ENCODE measurements at places on chromosomes 3 and 15. TPM values are rescaled to one million over a fixed set of nuclear protein-coding genes. Genes with fewer than 3 reads are reported as not detected.

DNA sequence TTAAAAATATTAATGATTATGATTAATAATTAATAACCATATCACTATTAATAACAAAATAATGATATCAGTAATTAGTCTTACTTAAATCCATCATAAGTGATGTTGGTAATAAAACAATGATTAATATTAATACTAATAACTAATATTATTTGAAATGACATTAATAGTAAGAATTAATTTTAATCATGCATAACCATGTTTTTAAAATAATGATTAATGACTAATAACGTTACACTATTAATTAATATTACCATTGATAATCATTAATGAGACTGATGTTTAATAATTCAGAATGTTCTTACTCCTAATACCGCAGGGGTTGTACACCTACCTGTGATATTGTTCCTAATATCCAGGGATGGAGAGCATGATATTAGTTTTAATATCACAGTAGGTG, 53.4 kb upstream of the FRG2C start:
- H3K27me3 ChIP-seq: peaks cover 4% of the 10 kb centered on the region
- no peak for DNase-seq
- no peaks in the 10 kb centered on the region for H3K36me3 ChIP-seq
- no peak overlapping the region for H3K27ac ChIP-seq
- H3K4me1 ChIP-seq: no peaks in the 10 kb centered on the region
- no peak overlapping the region for H3K4me3 ChIP-seq

GRCh38 chr15:32873284-32874114, 155.7 kb downstream of the GREM1 start:
- no peaks in the 10 kb centered on the region for H3K36me3 ChIP-seq
- no peaks in the 10 kb centered on the region for H3K4me1 ChIP-seq
- no peaks in the 10 kb centered on the region for H3K27me3 ChIP-seq
- no peak overlapping the region for H3K4me3 ChIP-seq

DNA sequence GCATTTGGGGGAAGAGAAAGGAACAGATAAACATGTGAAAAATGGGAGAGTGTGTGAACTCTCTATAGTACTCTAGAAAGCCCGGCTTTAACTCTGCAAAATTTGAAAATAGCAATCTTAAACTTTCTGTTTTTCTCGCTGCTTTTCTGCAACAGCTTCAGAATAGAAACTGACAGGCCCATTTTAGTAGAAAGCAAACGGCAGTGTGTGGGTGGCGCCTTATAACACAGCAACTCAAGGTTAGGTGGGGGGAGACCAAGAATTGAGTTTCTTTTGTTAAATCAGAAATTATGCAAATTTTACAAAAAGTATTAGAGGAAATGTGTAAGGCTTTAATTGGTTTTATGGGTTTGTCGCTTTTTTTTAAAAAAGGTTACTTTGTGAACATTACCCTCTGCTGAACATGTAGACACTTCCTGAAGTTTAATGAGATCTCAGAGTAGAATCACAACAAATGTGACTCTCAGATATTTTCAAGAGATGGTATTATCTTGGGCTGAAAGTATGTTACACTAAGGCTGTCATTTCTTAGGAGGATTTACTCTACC, 107.0 kb downstream of the PTPRG start:
- no peaks in the 10 kb centered on the region for H3K36me3 ChIP-seq
- H3K4me1 ChIP-seq: no peaks in the 10 kb centered on the region
- no peak overlapping the region for H3K27ac ChIP-seq
- no peak for DNase-seq
- H3K27me3 ChIP-seq: no peaks in the 10 kb centered on the region

DNA sequence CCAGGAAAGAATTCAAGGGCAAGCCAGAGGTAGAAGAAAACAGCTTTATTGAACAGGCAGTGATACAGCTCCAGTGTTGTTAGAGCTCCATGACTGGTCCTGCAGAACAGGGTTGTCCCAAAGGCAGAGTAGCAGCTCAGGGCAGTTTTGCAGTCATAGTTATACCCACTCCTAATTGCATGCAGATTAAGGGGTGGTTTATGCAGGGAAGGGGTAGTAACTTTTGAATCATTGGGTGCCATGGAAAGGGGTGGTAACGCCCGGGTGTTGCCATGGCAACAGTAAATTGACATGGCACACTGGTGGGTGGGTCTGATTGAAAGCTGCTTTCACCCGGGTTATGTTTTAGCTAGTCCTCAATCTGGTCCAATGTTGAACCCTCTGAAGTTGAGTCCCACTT, 9.7 kb upstream of the RAB6B start:
- no peaks in the 10 kb centered on the region for H3K4me1 ChIP-seq
- no peak overlapping the region for H3K27ac ChIP-seq
- no peaks in the 10 kb centered on the region for H3K27me3 ChIP-seq
- H3K36me3 ChIP-seq: no peaks in the 10 kb centered on the region
- no peak overlapping the region for H3K4me3 ChIP-seq

GRCh38 chr15:93044301-93045190, 44.5 kb downstream of the RGMA start:
- no peak overlapping the region for H3K4me3 ChIP-seq
- H3K36me3 ChIP-seq: peaks cover 17% of the 10 kb centered on the region
- peaks cover 26% of the 10 kb centered on the region for H3K4me1 ChIP-seq
- H3K27me3 ChIP-seq: no peaks in the 10 kb centered on the region
- no peak for DNase-seq

GRCh38 chr3:23303601-23304217, 100.6 kb downstream of the UBE2E2 start:
- H3K27me3 ChIP-seq: no peaks in the 10 kb centered on the region
- no peaks in the 10 kb centered on the region for H3K36me3 ChIP-seq
- peaks cover 14% of the 10 kb centered on the region for H3K4me1 ChIP-seq
- H3K4me3 ChIP-seq: no peak overlapping the region
- H3K27ac ChIP-seq: no peak overlapping the region

DNA sequence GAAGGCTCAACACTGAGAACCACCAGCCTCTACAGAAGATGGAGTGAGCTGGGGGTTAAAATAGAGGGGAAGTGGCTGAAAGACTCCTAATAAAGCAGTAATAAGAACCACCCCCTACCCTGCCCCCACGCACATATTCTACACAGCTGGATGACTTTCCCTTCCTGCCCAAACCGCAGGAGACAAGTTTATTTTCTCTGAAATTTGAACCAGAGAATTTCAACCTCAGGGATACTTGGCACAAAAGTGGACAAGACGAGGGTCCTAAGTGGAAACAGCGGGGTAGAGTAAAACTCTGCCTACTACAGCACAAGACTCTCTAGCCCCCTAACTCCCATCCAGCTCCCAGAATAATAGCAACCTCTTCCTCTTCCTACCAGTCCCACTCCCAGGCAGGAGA, 28.4 kb downstream of the USF3 start:
- no peak for DNase-seq
- no peak overlapping the region for H3K27ac ChIP-seq
- peaks cover 24% of the 10 kb centered on the region for H3K36me3 ChIP-seq
- no peaks in the 10 kb centered on the region for H3K27me3 ChIP-seq

Gene CACNA2D2
- total RNA-seq: 1.3 TPM

DNA sequence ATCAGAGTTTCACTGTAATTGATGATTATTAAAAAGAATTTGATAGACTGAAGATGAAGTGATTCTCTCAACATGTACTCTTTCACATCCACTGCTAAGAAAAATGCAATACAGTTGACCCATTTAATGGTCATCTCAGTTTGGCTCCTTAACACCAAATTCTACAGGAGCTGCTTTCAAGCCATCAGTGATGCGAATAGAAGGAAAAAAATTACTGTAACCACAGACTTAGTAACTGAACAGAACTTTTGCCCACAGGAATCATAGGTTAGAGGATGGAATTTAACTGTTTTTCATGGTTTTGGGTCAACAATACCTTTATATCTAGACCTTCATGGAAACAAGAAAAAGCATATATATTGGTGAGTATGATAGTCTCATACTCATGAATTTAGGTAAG, 633.5 kb downstream of the CADM2 start:
- H3K4me3 ChIP-seq: no peak overlapping the region
- H3K36me3 ChIP-seq: no peaks in the 10 kb centered on the region
- no peaks in the 10 kb centered on the region for H3K27me3 ChIP-seq
- H3K27ac ChIP-seq: no peak overlapping the region

GRCh38 chr3:134527037-134527436, 41.2 kb downstream of the CEP63 start:
- no peak overlapping the region for H3K4me3 ChIP-seq
- no peaks in the 10 kb centered on the region for H3K36me3 ChIP-seq
- peak; percentile 3 for DNase-seq
- no peaks in the 10 kb centered on the region for H3K4me1 ChIP-seq
- H3K27ac ChIP-seq: no peak overlapping the region

- no peaks in the 10 kb centered on the region for H3K27me3 ChIP-seq
- DNase-seq: no peak
- no peak overlapping the region for H3K27ac ChIP-seq
- no peaks in the 10 kb centered on the region for H3K4me1 ChIP-seq
Measured at GRCh38 chr15:35215093-35215492, 130.0 kb upstream of the NANOGP8 start.

DNA sequence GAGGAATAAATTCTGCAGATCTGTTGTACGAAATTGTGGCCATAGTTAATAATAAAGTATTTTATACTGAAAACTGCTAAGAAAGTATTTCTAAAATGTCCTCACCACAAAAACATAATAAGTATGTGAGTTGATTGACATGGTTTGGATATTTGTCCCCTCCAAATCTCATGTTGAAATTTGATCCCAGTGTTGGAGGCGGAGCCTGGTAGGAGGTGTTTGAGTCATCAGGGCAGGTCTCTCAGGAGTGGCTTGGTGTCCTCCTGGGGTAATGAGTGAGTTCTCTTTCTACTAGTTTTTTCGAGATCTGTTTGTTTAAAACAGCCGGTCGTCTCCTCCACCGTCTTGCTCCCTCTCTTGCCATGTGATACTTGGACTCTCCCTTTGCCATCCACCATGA, 424.1 kb upstream of the KCNMB2 start:
- no peaks in the 10 kb centered on the region for H3K27me3 ChIP-seq
- H3K27ac ChIP-seq: no peak overlapping the region
- H3K4me3 ChIP-seq: no peak overlapping the region
- no peaks in the 10 kb centered on the region for H3K4me1 ChIP-seq

Gene NEK11
- total RNA-seq: 4.9 TPM

Gene CCR1
- total RNA-seq: not detected

Measured in stomach (tissue), 19 donors.